Stimulated activated CD4-positive, alpha-beta T cell treated with anti-CD3 and anti-CD28 coated beads, Interleukin-15, amount 100 ng/mL, for 1 hour (primary cell): ENCODE measurements at places on chromosomes 2 and 18.

DNA sequence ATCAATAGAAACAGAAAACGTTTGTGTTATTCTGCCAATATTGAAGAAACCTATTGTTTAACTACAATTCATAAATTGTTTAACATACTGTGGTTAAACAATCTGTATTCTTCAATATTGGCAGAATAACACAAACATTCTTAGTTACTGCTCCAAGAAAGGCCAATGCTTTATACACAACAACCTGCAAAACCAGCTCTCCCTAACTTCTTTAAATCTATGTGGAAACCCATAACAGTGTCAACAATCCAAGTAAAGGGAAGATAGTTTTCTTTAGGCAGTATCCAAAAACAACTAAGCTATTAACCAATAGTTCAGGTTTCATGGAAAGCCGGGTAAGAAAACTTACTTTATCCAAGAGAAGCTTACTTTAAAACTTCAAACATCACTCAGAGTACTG lies 6.2 kb upstream of the RBM45 start:
- no peak for DNase-seq

GRCh38 chr2:241989074-241989473 lies 119.5 kb downstream of the RTP5 start:
- DNase-seq: no peak

DNA sequence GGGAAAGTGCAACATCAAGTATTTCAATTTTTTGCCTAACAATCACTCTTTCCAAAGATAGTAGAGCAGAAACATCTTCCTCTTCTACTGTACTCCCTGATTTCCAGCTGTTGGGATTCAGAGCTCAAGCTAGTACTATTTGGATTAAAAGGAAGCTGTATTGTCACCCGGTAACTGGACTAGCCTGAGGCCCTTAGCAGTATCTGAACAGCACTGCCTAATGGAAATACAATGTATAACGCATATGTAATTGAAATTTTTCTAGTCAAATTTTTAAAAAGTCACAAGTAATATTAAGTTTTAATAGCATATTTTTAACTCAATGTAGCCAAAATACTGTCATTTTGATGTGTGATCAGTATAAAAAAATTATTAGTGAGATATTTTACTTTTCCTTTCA lies 86.2 kb downstream of the COX7A2L start:
- no peak for DNase-seq

DNA sequence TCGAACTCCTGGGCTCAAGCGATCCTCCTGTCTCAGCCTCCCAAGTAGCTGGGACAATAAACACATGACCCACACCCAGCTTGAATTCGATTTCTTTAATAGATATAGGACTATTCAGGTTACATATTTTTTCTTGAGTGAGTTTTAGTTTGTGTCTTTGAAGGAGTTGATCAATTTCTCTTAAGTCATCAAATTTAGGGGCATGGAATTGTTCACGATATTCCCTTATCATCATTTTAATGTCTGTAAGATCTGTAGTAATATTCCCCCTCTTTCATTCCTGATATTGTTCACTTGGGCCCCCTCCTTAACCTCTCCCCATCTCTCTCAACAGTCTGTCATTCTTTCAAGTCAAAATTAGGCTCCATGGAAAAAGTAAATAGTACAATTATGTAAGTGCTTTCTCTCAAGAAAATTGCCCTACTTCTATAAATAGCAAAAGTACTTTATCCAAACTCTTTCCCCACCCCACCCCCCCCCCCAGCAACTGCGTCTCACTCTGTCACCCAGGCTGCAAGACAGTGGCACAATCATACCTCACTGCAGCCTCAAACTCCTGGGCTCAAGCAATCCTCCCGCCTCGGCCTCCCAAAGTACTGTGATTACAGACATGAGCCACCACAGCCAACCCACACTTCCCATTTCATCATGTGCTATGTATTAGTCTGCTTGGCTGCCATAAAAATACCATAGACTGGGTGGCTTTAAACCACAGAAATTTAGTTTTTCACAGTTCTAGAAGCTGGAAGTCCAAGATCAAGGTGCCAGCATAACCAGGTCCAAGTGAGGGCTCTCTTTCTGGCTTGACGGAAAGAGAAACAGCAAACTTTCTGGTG lies 20.1 kb downstream of the WDR33 start:
- no peak for DNase-seq

GRCh38 chr2:231300722-231301076 lies 94.8 kb upstream of the B3GNT7 start:
- DNase-seq: no peak

GRCh38 chr2:44605511-44605910 lies 243.8 kb downstream of the CAMKMT start:
- no peak for DNase-seq

GRCh38 chr2:132668987-132669907 lies 758 bp downstream of the LYPD1 start:
- DNase-seq: no peak

DNA sequence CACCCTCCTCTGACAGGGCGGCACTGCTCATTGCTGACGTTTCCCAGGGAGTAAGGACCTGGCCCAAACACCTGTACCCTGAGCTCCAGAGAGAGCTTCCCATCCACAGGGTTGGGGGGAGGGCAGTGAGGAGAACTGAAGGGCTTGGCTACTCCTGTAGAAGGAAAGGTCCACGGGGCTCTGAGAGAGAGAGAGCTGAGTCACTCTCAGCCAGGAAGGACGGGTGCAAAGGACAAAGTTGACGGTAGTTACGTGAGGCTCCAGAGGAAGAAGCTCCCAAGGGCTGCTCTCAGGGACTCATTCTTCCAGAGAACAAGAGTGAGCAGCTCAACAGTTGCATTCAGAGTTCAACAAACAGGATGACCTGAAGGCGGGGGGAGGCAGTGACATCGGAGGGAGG lies 852.5 kb downstream of the GALR1 start:
- no peak for DNase-seq

DNA sequence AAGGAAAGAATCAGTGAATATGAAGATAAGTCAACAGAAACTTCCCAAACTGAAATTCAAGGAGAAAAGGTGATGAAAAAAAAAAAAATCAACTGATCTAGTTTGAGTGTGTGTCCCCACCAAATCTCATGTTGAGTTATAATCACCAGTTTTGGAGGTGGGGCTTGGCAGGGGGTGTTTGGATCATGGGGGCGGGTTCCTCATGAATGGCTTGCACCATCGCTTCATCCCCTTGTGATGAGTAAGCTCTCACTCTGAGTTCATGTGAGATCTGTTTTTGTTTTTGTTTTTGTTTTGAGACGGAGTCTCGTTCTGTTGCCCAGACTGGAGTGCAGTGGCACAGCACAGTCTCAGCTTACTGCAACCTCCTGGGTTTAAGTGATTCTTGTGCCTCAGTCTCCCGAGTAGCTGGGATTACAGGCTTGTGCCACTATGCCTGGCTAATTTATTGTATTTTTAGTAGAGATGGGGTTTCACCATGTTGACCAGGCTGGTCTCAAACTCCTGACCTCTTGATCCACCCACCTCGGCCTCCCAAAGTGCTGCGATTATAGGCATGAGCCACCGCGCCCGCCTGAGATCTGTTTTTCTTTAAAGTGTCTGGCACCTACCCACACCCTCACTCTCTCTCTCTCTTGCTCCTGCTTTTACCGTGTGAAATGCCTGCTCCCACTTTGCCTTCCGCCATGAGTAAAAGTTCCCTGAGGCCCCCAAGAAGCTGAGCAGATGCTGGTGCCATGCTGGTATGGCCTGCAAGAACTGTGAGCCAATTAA lies 4.0 kb upstream of the SLC66A2 start:
- no peak for DNase-seq

GRCh38 chr2:39470580-39470979 lies 33.5 kb upstream of the MAP4K3 start:
- no peak for DNase-seq

- no peak for DNase-seq
Measured at GRCh38 chr2:235951982-235952381, 216.2 kb downstream of the GBX2 start.

- no peak for DNase-seq
Measured at GRCh38 chr18:21997207-21998143, 171.9 kb upstream of the GATA6 start.

GRCh38 chr2:11129598-11130449 lies 25.4 kb upstream of the SLC66A3 start:
- DNase-seq: peak; percentile 73

- DNase-seq: no peak
Measured at GRCh38 chr2:113965644-113966043, 75.8 kb downstream of the ACTR3 start.
